IPS-NIHi11 (cell line): ENCODE measurements at places on chromosomes 3 and 15.

- DNase-seq, result no peak
Measured at GRCh38 chr15:99536422-99537040, 29.3 kb upstream of the MEF2A start.

- DNase-seq, result no peak
Measured at GRCh38 chr3:13544951-13545651, 3.8 kb upstream of the FBLN2 start.

- no peak for DNase-seq
Measured at GRCh38 chr3:111194048-111194447, 122.4 kb downstream of the NECTIN3 start.

DNA sequence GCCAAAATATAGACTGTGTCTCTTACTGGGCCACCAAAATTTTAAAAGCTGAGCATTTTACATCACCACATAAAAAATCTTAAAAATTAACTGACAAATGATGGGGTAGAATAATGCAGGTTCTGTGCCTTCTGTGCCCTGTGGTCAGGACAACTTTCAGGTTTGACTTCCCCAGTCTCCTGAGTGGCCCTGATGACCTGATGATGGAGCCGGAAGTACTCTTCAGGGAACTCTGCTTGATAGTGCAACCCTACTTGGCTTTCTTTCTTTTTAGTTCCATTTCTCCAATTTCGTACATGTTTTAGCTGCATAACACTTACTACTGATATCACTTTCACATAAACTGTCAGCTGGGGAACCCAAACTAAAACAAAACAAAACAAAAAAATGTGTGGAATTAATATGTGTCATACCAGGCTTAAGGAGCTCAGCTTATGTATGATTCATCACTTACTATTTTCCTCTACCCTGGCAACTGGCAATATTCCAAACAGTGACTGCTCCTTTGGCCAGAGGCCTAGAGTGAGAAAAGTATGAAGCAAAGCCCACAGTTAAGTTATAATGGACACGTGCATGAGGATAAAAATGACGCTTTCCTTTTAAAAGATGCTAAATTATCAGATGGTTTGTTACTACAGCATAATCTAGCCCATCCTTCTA lies 194.3 kb downstream of the BCHE start:
- DNase-seq, result peak; percentile 32

- no peak for DNase-seq
Measured at GRCh38 chr3:102156426-102156825, 278.4 kb upstream of the ZPLD1 start.

GRCh38 chr3:112119962-112120836 lies 12.8 kb downstream of the GCSAM start:
- no peak for DNase-seq
